ENCODE measurements at places on chromosomes 5 and 9. TPM values are rescaled to one million over a fixed set of nuclear protein-coding genes. Genes with fewer than 3 reads are reported as not detected.

DNA sequence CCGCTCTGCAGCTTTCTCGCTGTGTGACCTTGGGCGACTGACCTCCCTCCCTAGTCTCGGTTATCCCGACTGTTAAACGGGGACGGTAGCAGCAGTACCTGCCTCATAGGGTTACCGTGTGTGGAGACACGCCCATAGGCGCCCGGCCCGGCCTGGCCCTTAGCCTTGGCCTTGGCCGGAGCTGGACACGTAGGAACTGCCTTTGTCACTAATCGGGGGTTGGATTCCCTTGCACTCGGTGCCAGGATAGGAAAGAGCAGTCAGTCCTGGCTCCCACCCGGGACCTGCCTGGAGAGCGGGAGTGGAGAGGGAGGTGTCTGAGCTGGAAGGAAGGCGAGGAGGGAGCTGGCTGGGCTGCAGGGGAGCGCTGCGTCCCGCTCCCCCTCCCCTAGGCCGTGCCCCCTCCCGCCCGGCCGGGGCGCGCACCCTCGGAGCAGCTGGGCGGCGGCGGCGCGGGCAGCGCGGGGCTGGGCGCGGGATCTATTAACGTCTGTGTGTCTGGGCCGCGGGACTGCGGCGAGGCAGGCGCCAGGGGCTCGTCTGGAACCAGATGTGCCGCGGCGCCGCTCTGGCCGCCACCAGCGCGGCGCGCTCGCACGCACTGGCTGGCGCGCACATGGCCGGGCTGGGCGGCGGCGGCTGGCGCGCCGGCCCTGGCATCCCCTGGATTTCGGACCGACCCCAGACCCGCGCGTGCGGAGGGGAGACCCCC lies 31.7 kb downstream of the PRRX2 start:
- DNase-seq: no peak

- no peak for DNase-seq
These were observed 27.7 kb downstream of the CAMK4 start for GRCh38 chr5:111251921-111252320.

DNA sequence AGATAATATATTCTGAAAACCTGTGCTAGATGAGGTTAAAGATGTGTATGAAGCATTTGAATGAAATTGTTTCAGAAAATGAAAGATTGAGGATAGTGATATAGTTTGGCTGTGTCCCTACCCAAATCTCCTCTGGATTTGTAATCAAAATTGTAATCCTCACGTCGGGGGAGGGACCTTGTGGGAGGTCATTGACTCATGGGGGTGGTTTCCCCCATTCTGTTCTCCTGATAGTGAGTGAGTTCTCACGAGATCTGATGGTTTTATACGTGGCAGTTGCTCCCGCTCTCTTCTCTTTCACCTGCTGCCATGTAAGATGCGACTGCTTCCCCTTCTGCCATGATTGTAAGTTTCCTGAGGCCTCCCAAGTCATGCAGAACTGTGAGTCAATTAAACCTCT lies 2.0 kb upstream of the TEX48 start:
- DNase-seq: no peak

DNA sequence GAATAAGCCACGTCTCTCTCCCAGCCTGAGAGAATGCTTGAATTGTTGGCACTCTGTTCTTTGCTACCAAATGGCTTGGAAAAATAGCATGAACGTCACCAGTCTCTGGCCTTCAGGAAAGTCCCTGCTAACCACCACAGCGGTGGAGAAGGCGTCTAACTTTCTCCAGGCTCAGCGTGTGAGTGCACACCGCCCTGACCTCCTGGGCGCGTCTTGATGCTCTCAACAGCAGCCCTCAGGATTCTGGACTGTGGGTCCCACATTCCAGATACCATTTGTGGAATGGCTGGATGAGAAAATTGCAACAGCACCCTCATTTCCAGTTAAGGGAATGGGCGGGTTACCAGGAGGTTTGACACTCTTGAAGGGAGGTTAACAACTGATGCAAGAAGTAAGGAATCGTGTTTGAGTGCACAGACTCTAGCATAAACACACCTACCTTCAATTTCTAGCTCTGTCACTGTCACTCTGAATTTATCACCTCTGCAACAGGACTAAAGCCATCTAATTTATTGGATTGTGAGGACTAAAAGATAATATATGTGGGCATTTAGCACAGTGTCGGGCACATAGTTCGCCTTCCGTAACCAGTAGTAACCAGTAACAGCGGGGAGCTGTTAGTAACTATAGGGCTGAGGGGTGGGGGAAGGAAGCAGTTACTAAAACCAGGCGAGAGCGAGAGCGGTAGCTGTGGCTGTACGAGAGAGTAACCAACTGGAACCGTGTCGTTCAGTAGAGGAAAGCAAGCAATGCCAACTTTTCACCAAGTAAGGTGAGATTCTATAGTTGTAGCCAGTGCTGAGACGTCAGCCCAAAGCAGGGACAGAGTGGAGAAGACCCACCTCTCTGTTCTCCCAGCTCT lies 807 bp upstream of the PLGRKT start:
- peak; percentile 52 for DNase-seq

Gene NANS
- total RNA-seq: 82.5 TPM
